ENCODE measurements at places on chromosomes 5 and 9.

GRCh38 chr5:152551061-152551460, 146.0 kb upstream of the NMUR2 start:
- no peak for DNase-seq

GRCh38 chr9:97484134-97484533, 17.3 kb upstream of the TMOD1 start:
- DNase-seq: no peak

DNA sequence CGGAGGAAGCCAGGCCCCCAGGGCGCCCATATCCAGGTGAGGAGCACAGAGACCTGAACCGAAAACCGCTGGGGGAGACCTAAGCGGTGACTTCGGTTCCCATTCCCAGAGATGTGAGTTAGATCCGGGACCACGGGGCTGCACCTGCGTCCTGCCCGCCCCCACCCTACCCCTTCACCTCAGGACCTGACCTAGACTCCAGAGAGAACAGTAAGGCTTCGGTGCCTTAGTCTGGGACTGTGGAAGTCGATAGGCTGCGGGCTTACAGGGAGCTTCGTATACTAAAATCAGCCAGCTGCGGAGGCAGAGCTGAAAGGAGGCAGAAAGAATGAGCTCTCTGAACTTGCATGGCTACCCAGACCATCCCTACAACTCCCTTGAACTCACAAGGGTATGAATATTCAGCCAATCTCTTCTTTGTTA, 518 bp upstream of the FAM13B start:
- DNase-seq: no peak

- no peak for DNase-seq
Observed at GRCh38 chr5:27172693-27173092, 134.3 kb upstream of the CDH9 start.

DNA sequence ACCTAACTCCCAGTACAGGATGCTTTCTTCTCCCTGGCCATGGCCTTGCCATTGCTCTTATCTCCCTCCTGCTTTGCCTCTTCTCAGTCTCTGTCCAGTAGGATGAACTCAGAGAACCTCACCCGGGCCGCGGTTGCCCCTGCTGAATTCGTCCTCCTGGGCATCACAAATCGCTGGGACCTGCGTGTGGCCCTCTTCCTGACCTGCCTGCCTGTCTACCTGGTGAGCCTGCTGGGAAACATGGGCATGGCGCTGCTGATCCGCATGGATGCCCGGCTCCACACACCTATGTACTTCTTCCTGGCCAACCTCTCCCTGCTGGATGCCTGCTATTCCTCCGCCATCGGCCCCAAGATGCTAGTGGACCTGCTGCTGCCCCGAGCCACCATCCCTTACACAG, at the start of gene OR5C1:
TSS of gene OR5C1 (plus strand) at position 103 of the 400 bp plus-strand sequence. CDS start at position 103, 0 bp downstream.
- no peak for DNase-seq

GRCh38 chr5:158531860-158532259, 567.9 kb downstream of the EBF1 start:
- no peak for DNase-seq

DNA sequence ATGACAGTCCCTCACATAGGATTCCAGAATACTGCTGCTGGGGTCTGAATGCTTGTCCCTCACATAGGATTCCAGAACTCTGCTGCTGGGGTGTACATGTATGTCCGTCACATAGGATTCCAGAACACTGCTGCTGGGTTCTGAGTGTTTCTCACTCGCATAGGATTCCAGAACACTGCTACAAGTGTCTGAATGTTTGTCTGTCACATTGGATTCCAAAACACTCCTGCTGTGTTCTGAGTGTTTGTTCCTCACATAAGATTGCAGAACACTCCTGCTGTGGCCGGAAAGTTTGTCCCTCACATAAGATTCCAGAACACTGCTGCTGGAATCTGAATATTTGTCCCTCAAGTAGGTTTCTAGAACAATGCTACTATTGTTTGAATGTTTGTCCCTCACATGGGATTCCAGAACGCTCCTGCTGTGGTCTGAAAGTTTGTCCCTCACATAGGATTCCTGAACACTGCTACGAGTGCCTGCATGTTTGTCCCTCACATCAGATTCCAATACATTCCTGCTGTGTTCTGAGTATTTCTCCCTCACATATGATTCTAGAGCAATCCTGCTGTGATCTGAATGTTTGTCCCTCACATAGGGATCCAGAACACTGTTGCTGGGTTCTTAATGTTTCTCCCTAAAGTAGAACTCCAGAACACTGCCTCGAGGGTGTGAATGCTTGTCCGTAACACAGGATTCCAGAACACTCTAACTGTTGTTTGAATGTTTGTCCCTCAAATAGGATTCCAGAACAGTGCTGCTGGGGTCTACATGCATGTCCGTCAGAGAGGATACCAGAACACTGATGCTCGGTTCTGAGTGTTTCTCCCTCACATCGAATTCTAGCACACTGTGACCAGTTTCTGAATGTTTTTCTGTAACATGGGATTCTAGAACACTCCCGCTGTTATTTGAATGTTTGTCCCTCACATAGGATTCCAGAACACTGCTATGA, 200.4 kb downstream of the FOXD4L6 start:
- DNase-seq: no peak

- DNase-seq: no peak
Observed at GRCh38 chr5:178098685-178099084, 14.6 kb upstream of the N4BP3 start.

DNA sequence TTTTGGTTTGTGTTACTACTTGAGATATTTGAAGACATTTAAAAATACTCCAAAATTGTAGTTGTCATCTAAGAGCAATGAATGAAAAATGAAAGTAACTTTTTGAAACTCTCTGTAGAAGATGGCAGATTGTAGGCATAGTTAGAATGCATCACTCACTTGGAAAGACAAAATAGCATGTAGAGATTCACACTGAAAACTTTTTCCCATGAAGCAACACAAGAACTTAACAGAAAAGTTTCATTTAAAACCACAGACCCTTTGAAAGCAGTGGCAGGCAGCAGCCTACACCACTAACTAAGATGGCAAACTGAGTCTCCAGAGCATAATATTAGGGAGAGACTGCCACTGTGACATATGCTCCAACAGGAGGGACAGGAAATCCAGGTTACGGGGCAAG, 18.9 kb upstream of the FAM174A start:
- no peak for DNase-seq

DNA sequence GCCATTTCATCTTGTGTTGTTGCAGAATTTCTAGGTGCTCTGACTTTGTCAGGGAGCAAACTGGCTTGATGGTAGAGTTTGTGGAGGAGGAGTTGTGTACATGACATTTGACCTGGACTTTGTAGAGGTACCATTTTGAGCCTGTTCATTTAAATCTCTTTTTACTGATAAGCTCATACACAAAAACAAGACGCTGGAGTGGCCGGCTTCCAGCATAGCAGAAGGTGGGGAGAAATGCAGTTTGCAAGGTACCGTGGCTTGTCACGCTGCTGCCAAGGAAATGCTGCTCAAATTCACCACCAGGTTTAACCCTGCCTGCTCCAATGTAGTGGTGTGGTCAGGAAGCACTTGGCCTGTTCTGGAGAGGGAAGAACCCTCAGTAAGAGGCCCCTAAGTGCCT, 18.9 kb upstream of the IQGAP2 start:
- no peak for DNase-seq

- no peak for DNase-seq
Observed at GRCh38 chr9:113355040-113355596, 5.8 kb downstream of the BSPRY start.

GRCh38 chr5:55102348-55102747, at the start of gene GZMA:
GZMA (plus strand) TSS chr5:55102646; CDS start chr5:55102683, 37 bp downstream.
- no peak for DNase-seq

- DNase-seq: no peak
Observed at GRCh38 chr9:110081395-110081794, 126.6 kb downstream of the C9orf152 start.

GRCh38 chr5:65481171-65481581, 544 bp downstream of the ADAMTS6 start:
- DNase-seq: no peak
